ENCODE measurements at places on chromosomes 16 and 17.

- DNase-seq: no peak
These were observed 1.8 kb downstream of the NKD1 start for GRCh38 chr16:50550035-50550434.

DNA sequence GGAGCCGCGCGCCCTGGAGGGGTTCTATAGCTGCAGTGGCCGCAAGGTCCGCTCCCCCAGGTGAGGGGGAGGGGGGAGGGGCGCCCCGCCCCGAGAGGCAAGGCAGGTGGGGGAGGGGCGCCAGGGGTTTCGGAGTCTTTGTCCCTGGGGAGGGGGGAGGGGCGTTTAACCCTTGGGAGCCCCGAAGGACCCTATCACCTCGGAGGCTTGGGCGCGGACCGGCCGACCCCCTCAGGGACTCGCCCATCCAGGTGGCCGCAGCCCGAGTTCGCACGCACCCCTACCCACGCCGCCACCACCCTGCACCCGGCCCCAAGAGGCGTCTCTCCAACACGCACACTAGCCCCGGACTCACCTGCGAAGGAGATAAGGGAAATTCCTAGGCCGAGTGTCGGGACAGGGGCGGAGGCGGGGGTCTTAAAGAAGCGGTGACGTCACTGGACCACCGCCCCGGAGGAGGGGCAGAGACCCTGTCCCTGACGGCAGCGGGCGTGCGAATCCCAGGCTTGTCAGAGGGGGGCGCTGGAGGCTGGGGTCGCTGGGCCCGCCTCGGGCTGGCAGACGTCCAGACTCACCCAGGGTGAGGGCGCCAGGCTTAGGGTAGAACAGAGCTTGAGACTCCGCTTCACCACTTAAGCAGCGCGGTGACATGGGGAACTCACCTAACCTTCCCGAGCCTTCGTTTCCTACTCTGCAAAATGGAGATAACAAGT lies at the start of gene CLDN6:
TSS of gene CLDN6 (minus strand) at position 390 of the 713 bp plus-strand sequence. CDS start 2,162 bp downstream, outside the sequence.
- DNase-seq: no peak

DNA sequence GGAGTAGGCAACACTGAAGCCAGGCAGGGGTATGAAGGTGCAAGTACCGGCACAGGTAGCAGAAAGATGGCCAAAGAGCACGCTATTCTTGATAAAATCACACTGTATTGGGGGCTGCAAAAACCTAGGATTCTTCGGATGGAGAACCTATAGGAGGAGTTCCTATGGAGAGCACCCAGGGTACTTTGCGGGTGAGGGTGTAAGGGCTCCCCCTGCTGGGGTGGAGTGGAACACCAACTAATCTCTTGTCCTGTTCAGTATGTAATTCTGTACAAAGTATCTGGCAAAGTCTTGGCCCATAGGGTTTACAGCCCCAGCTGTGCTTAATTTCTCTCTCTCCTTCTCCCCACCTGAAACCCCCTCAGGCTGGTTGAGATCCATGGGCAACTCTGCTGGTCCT lies 393.1 kb upstream of the ASIC2 start:
- no peak for DNase-seq

- no peak for DNase-seq
These were observed 16.9 kb upstream of the GLIS2 start for GRCh38 chr16:4298761-4299522.

DNA sequence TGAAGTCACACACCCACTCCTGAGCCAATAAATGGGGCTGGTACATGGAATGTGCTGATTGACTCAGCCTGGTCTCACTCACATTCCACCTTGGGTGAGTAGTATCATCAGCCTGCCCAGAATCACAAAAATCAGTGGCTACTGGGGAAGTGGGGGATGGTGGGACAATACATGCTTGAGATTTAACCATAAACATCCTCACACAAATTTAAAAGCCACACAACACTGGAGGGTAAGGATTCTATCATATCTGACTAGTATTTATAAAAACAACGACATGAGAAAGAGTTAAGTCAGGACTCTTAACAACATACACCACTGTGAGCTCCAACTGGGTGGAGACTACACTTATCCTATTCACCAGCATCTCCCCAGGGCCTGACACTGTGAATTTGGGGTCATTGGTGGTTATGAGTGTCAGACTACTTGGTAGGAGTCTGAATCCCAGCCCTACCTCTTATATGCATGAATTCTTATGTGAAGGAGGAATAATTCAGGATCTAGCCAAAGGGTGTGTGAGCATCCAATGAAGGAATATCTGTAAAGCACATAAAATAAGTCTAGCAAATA lies 26.0 kb upstream of the IRX6 start:
- no peak for DNase-seq

DNA sequence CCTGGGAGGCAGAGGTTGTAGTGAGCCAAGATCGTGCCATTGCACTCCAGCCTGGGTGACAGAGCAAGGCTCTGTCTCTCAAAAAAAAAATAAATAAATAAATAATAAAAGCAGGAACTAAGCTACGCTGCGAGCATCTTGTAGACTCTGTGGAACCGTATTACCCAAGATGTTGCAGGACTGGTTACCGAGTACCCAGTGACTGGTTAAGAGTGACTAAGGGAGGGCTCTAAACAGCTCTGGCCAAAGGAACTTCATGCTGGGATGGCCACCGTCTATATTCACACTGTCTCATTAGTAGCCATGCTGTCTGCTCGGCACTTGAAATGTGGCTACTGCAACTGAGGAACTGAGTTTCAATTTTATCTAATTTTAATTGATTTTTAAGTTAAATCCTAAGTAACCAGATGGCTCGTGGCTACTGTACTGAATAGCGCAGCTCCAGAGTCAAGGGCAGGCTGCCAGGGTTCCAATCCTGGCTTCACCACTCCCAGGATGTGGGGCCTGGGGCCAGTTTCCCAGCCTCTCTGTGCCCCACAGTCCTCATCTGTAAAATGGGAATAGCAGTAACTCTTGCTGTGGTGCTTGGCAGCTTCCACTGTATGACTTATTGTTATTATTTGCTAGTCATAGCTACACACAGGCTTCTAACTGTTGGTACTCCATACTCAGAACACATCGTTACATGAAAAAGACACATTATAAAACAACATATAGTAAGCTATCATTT lies 3.0 kb downstream of the NTAN1 start:
- DNase-seq: no peak

GRCh38 chr17:17503566-17504130 lies 7.5 kb upstream of the RASD1 start:
- no peak for DNase-seq

DNA sequence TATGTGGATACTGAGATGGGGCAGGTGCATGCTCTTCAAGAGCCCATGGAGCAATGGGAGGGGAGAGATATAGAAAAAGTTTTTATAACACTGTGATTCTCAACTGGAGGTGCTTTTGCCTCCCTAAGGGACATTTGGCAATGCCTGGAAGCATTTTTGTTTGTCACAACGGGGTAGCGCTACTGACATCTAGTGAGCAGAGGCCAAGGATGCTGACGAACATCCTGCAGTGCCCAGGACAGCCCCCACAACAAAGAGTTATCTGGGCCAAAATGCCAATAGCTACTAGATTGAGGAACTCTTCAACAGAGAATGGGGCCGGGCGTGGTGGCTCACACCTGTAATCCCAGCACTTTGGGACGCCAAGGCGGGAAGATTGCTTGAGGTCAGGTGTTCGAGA lies 67.2 kb upstream of the CLEC3A start:
- no peak for DNase-seq

GRCh38 chr16:51306886-51307595 lies 156.0 kb upstream of the SALL1 start:
- DNase-seq: no peak

GRCh38 chr16:50917950-50918703 lies 176.2 kb downstream of the CYLD start:
- DNase-seq: no peak

DNA sequence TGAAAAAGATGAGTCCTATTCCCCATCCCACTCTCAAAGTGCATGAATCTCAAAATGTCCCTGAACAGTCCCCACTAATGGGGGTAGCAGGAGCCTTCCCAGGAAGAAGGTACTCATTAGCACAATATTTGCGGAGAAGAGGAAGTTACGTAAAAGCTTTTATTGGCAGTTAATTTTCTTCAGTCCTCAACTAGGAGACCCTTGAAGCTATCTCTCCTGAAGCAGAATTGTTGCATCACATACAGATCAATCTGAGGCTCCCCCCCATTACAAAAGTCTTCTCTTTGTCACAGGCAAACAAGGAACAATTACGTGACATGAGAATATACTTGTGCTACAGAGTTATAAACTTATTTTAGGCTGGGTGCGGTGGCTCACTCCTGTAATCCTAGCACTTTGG lies 14.2 kb downstream of the SLFN12L start:
- no peak for DNase-seq

GRCh38 chr16:19210280-19210924 lies 42.4 kb downstream of the SYT17 start:
- DNase-seq: no peak

DNA sequence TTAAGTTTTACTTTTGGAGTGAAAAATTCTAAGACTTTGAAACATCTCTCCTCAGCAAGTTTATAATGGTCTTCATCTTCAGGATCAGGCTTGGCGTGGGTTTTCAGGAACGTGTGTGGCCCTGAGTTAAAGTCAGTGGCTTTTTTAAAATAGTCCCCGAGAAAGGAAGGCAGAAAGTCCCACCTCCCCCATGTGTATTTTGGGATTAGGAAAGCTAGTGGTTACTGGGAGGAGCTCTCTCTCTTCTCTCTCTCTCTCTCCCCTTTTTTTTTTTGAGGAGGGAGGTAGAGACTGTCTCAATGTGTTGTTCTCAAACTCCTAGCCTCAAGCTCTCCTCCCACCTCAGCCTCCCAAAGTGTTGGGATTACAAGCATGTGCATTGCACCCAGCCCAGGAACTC lies 213.2 kb downstream of the IRX3 start:
- DNase-seq: no peak

GRCh38 chr17:57406131-57406980 lies 150.0 kb downstream of the MSI2 start:
- no peak for DNase-seq
